ENCODE measurements at places on chromosomes 2 and 18.

GRCh38 chr2:241125626-241126025 lies 23.5 kb upstream of the MTERF4 start:
- no peak for DNase-seq

DNA sequence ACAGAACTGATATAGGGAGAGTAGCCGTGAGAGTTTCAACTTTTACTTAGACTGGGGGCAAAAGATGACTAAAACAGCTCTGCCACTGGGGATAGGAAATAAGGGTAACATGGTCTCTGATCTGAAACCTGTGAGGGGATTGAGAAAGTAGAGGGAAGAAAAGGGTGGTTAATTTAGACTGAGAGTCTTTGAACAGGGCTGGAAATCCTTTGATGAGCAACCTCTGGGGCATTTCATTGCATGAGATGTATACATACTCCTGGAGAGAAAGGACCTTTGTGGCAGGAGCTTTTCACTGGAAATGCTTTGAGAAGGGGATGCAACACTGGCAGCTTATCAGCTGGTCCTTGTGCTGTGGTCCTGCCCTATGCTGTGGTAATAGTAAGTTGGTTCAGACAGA lies 9.4 kb downstream of the GALNT1 start:
- DNase-seq: no peak

DNA sequence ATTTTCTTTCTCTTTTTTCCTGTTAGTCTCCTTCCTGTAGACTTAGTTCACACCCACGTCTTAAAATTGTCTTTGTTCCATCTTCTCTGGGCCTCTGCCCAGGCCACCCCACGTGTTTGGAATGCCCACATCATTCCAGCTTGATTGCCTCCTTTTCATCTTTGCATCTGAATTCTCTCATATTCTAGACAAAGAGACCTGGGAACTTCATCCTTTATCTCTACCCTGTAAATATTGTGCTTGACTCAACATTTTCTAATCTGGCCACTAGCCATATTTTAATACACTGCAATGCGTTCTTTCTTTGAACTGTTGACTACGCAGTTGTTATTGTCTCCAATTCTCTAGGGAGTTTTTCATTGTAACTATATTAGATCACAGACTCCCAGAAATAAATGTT lies 187.5 kb upstream of the NRXN1 start:
- no peak for DNase-seq

GRCh38 chr2:159446201-159446600 lies 159.7 kb upstream of the WDSUB1 start:
- no peak for DNase-seq

GRCh38 chr2:85704038-85704437 lies 9.9 kb downstream of the GNLY start:
- DNase-seq: no peak

DNA sequence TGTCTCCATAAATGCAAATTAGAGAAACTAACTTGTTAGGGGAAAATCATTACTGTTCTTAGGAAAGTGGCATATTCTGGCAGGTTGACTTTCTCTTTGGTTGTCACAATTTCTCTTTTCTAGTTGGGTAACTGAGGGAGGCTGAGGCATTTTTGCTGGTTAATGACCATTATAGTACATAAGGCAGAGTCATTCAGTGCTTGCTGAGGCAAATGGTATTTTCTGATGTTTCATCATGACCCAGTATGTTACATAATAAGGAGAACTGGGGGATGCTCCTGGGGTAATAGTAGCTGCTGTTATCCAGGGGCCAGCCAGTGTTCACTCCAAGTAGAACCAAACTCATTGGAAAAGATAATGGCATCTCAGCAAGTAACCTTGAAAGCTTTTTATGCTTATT lies 62.3 kb downstream of the ITGA6 start:
- DNase-seq: no peak

- no peak for DNase-seq
Measured at GRCh38 chr2:193783681-193784080, 1588.9 kb upstream of the TMEFF2 start.

DNA sequence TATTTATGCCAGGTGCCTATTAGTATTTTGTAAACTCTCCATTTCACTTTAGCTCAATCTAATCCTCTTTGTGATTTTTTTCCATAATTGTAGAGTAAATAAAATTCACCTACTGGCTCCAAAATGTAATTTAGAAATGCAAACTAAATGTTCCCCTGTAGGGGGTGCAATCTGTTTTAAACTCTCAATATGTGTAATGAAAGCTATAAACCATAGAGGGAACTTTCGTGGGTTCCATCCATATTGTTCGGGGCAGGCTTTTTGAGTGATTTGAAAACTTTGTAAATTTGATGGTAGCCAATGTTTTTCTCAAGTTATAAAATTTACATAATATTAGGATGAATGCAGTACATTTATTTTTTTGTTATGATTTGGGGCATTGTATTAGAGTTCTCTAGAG lies 49.4 kb downstream of the TSPYL6 start:
- DNase-seq: no peak

DNA sequence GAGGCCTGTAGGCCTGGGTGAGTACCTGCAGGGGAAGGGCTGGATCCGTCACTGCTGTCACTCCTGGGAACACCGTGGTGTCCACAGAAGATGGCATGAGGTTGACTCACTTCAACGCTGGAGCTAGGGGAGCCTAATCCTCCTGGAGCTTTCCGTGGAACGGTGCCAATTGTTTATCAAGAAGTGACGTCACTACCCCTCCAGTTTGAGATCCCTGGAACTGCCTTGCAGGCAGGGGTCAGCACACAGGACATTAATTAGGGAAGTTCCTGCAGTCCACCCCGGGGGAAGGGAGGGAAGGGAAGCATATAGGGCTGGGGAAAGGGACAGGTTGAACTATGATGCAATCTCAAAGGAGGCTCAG lies 408.6 kb downstream of the GALR1 start:
- DNase-seq: no peak

DNA sequence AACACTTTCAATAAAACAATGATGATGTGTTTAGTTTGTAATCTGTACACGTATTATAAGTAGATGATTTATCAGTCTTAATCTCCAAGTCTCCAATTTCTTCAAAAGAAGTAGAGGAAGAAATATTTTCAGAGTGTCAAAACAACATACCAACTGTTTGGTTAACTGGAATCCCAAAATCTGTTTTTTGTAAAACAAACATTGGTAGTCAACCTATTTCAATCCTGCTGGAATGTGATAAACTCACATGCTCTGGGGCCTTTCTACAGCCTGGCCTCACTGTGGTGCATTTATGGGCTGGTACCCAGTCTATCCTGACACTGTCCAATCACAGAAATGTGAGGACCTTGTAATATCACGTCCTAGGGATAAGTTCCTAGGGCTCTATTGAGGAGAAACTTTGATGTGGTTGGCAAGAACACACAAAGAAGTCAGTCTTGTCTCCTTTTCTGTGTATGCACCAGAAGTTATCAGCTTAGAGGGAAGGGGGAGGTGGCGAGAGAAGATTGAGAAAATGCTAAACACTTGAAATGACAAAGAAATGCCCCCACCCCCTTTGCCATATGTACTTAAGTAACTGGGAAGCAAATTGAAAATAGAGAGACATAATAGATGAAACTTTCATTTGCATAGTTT lies 47.2 kb downstream of the PRKRA start:
- DNase-seq: no peak

GRCh38 chr18:28494151-28494550 lies 317.2 kb upstream of the CDH2 start:
- DNase-seq: no peak

DNA sequence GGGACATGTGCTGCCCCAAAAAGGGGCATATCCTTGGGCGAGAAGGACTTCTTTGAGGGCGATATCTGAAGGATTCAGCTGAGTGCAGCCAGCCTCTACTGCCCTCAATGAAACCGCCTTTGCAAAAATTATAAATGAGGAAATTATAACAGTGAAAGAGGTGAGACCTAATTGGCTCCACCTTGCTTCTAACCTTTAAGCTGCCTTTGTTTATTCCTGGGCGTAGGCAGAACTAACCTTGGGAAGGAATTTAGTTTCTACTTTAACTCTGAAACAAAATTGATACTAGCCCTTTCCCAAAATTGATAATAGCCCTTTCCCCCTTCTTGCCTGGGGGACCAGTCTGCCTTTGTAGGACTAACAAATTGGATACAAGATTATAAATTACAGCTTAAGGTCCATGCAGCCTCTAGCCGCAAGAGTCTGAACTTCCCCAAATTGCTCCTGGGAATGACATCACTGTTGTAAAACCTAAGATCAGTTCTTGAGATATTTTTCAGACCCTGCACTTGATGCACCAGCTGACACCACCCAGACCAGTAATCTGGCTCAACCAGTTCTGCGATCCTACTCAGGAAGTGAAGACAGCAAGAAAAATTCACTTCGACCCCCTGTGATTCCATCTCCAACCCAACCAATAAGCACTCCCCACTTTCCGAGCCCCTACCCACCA lies 36.0 kb upstream of the ASAP2 start:
- DNase-seq: peak; percentile 42

Data from left colon (tissue), 2 donors.